ENCODE measurements at places on chromosomes 3 and 15. TPM values are rescaled to one million over a fixed set of nuclear protein-coding genes. Genes with fewer than 3 reads are reported as not detected.

DNA sequence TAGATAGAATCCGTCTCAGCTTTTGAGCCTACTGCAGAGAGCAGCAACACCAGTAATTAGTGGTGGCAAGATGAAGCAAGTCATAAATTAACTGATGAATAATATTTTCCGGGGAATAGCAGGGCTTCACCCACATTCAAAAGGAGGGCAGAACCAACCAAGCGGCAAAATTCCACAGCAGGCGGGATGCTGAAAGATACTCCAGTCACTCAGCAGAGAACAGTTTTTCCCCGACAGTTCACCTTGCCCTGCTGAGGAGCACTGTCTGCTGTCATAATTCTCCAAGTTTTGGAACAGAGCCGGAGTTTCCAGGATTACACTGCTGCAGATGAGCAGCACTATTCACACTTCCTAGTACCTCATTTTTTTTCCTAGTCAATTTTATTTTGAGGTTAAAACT lies 274.7 kb downstream of the CD47 start:
- H3K36me3 ChIP-seq = no peaks in the 10 kb centered on the region
- H3K4me1 ChIP-seq = no peaks in the 10 kb centered on the region
- H3K4me3 ChIP-seq = no peak overlapping the region

- H3K4me3 ChIP-seq = peak overlapping the region; percentile 20
- H3K27ac ChIP-seq = no peak overlapping the region
- H3K36me3 ChIP-seq = no peaks in the 10 kb centered on the region
- peak; percentile 46 for DNase-seq
- peaks cover 7% of the 10 kb centered on the region for H3K4me1 ChIP-seq
These were observed 28.5 kb upstream of the KCTD6 start for GRCh38 chr3:58463181-58463941.

- H3K27me3 ChIP-seq = no peaks in the 10 kb centered on the region
- H3K36me3 ChIP-seq = no peaks in the 10 kb centered on the region
- peak; percentile 96 for DNase-seq
- peak within 1 kb of the TSS; percentile 79 for H3K4me3 ChIP-seq
These were observed at the start of the genes CEP19 and PIGX for GRCh38 chr3:196711838-196712513. Gene CEP19, minus strand, starts transcription at chr3:196712250. Its CDS starts 3,593 bp downstream, at chr3:196708657. Gene PIGX, plus strand, starts transcription at chr3:196712377.

DNA sequence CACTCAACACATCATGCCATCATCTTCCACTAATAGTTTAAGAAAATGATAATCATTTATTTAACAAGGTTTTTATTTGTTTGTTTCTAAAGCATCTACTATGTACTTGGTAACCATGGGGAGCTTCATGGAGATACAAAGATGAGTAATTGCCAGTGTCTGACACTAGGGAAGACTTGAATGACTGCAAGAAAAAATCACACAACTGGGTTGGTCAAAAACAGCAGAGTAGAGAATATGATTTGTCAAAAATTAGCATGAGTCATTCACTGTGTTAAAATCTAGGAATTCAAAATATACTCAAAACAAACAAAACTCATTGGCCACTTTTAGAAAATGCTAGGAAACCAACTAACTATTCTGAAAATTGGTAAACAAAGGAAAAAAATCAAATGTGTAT lies 6.3 kb downstream of the BNC1 start:
- H3K4me1 ChIP-seq = no peaks in the 10 kb centered on the region
- no peak overlapping the region for H3K4me3 ChIP-seq
- no peak for DNase-seq
- H3K27me3 ChIP-seq = peaks cover 12% of the 10 kb centered on the region
- H3K36me3 ChIP-seq = no peaks in the 10 kb centered on the region

DNA sequence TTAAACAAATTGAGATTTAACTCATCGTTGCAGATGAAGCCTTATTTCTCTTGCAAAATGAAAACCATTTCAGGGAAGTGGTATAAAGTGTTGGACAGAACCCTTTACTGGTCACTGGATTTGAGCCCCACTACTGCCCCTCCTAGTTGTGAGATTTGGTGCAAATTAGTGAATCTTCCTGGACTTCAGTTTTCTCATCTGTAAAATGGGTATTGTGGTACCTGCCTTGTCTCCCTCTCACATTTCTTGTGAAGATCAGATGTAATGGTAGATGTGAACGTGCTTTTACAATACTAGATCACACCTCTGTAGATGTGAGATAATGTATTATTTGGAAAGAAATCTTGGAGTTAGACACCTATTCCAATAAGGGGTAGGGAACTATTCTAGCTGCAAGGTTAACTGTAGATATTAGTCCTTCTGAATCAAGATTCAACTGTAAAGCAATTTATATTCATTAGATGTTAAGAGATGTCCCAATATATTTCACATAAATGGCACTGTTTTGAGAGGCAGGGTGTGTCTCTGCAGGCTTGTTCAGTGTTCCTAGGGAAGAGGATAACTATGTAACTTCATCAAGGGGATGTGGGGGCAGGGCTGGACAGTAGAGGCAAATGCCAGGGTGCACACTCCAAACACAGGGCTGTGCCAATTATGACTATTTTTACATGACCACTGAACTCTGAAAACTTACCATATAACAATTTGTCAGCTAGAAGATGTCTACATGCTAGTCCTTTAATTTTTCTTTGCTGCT lies 112.4 kb upstream of the PFN2 start:
- DNase-seq = no peak
- no peaks in the 10 kb centered on the region for H3K4me1 ChIP-seq
- H3K27me3 ChIP-seq = no peaks in the 10 kb centered on the region

DNA sequence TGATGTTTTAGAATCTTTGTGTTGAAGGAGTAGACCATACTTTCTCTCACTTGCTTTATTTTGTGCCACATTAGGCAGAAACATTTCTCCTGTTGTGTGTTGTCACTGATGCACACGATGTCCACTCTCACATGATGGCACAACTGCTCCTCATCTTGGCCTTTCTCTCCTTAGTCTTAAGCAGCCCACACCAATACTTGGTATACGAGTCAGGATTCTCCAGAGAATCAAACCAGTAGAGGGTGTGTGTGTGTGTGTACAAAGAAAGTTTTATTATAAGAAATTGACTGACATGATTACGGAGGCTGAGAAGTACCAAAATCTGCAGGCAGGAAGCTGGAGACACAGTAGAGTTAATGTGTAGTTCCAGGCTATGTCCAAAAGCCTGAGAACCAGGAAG lies 187.1 kb downstream of the ALCAM start:
- H3K4me1 ChIP-seq = no peaks in the 10 kb centered on the region
- no peaks in the 10 kb centered on the region for H3K36me3 ChIP-seq
- DNase-seq = no peak
- H3K27me3 ChIP-seq = no peaks in the 10 kb centered on the region

DNA sequence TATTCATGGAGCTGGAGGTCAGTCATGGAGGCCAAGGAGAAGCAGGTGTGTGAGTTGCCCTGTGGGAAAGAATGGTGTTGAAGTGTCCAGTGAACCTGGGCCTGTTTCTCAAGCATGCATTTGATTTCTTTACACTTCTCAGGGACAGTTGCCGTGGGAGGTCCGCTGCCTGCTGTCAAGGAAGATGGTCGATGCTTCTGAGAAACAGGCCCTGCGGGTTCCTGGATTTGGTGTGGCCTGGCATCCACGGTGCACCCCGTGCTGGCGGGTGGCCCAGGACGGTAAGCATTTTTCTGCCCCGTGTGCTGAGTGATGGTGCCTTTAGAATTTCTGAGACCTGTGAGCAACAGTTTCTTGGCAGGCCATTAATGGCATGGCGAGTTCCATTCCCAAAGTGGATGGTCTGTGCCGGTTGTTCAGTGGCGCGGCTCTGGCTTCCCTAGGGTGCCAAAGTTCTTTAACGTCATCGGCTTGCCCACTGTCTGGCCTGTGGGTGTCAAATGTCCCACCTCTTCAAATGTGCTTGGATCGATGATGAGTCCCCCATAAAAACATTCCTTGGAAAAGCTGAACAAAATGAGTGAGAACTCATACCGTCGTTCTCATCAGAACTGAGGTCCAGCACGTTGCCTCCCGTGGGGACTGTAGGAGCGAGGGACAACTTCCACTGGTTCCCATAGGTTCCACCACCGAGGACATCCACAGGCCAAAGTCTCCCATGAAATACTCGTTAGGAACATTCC lies 107.2 kb downstream of the SNRPN start:
- H3K4me1 ChIP-seq = no peaks in the 10 kb centered on the region
- no peaks in the 10 kb centered on the region for H3K27me3 ChIP-seq
- H3K27ac ChIP-seq = no peak overlapping the region
- no peak overlapping the region for H3K4me3 ChIP-seq
- H3K36me3 ChIP-seq = peaks cover 51% of the 10 kb centered on the region
- DNase-seq = no peak

DNA sequence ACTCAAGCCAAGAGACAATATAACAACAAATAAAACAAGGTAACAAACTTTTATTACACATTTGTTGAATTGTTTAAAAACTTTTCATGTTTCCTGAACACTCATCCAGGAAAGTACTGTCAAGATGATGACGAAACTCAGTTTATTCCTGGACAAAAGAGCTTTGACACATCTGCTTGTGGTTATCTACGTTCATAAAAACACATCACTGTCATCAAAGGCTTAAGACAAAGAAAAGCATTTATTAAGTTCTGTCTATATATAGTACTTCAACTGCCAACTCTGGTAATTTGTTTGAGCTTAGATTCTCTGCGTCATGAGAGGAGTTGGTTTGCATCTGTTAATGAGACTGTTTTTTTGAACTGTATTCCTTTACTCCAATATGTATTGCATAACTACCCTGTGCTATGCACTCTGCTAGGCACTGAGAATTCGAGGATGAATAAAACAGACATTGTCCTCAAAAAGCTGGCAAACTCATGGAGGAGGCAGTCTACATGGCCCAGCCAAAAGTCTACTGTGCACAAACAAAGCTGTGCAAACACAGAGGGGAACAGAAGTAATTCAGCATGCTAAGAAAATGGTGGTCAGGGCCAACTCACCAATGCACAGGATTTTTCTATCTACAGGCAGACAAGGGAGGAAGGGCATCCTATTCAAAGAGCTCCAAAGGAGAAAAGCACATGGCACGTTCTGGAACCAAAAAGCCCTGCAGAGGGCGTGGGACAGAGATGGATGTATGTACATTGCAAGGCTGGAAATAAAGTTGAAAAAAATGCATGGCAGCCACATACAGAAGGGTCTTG lies 21.5 kb downstream of the PLD1 start:
- no peaks in the 10 kb centered on the region for H3K36me3 ChIP-seq
- H3K27ac ChIP-seq = no peak overlapping the region
- no peak for DNase-seq
- no peak overlapping the region for H3K4me3 ChIP-seq
- H3K4me1 ChIP-seq = no peaks in the 10 kb centered on the region

DNA sequence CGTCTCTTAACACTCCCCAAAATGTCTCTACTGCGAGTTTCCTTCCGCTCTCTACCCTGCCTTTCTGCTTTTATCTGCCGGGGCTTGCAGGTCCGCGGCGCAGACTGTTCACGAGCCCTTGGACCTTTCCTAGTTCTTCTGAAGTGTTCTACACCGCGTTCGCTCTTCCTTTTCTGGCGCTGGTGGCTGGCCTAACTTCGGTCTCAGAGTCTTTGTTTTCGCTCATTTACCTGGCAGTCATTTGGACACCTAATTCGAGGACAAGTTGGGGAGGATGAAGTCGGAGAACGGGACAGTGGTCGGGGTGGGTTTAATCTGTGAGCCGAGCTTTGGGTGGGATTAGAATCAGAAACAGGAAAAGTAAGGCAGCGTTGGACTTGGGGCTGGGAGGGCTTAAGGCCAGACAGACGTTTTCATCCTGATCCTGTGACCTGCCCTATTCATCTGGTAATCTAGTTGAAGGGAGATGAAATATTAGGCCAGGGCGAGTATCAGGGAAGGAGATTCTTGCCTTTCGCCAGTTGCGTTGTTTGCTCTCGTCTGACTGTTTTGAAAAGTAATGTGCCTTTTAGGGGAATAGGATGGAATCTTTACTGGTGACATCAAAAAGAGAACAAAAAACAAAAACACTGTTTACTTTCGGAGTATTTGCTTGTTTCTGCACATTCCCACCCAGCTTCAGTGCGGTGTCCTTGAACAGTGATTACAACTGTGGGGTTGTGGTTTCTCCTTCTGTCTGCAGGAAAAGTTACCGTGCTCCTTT lies 1.8 kb downstream of the DIPK2A start:
- peaks cover 10% of the 10 kb centered on the region for H3K4me1 ChIP-seq
- peak overlapping the region; percentile 84 for H3K27ac ChIP-seq
- no peaks in the 10 kb centered on the region for H3K27me3 ChIP-seq
- H3K4me3 ChIP-seq = peak overlapping the region; percentile 61

- H3K27ac ChIP-seq = no peak overlapping the region
- no peak for DNase-seq
- H3K4me1 ChIP-seq = no peaks in the 10 kb centered on the region
- H3K36me3 ChIP-seq = no peaks in the 10 kb centered on the region
- H3K27me3 ChIP-seq = no peaks in the 10 kb centered on the region
These were observed 287.8 kb downstream of the FAM43A start for GRCh38 chr3:194973366-194974000.

- no peaks in the 10 kb centered on the region for H3K27me3 ChIP-seq
- H3K4me1 ChIP-seq = no peaks in the 10 kb centered on the region
- H3K4me3 ChIP-seq = no peak overlapping the region
- DNase-seq = no peak
- H3K27ac ChIP-seq = no peak overlapping the region
- H3K36me3 ChIP-seq = no peaks in the 10 kb centered on the region
These were observed 34.9 kb downstream of the CCDC33 start for GRCh38 chr15:74270854-74271520.

- no peaks in the 10 kb centered on the region for H3K36me3 ChIP-seq
- no peaks in the 10 kb centered on the region for H3K27me3 ChIP-seq
- no peaks in the 10 kb centered on the region for H3K4me1 ChIP-seq
- H3K27ac ChIP-seq = no peak overlapping the region
These were observed 32.4 kb upstream of the MRPL3 start for GRCh38 chr3:131535131-131535530.

- H3K27me3 ChIP-seq = no peaks in the 10 kb centered on the region
- no peak overlapping the region for H3K27ac ChIP-seq
- no peaks in the 10 kb centered on the region for H3K36me3 ChIP-seq
- H3K4me3 ChIP-seq = no peak overlapping the region
- no peaks in the 10 kb centered on the region for H3K4me1 ChIP-seq
These were observed 191.8 kb downstream of the FAM43A start for GRCh38 chr3:194877291-194878119.

GRCh38 chr3:194147679-194148078 lies 11.7 kb downstream of the HES1 start:
- no peaks in the 10 kb centered on the region for H3K27me3 ChIP-seq
- no peak for DNase-seq
- no peak overlapping the region for H3K4me3 ChIP-seq
- no peak overlapping the region for H3K27ac ChIP-seq

DNA sequence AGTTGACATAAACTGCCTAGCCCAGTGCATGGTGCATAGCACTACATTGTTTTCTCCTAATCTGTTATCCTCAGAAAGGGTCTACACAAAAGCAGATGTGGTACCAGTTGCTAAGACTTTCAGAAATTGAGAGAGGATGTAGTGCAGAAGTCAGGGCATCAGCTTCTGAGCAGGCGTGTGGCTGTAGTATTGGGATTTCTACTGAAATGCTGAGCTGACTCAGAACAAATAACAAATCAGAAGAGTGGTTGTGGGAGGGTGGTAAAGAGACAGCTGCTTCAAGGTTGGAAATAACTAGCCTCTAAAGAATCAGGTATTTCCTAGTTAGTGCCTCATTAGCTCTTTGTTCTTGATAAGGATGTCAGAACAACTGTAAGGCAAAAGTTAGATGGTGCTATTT lies 161.3 kb downstream of the AKAP13 start:
- no peak overlapping the region for H3K4me3 ChIP-seq
- H3K4me1 ChIP-seq = no peaks in the 10 kb centered on the region
- DNase-seq = no peak
- H3K27me3 ChIP-seq = no peaks in the 10 kb centered on the region
- H3K27ac ChIP-seq = no peak overlapping the region

- no peak overlapping the region for H3K4me3 ChIP-seq
- H3K4me1 ChIP-seq = no peaks in the 10 kb centered on the region
- H3K27ac ChIP-seq = no peak overlapping the region
- DNase-seq = no peak
These were observed 312.3 kb downstream of the SATB1 start for GRCh38 chr3:18112674-18113375.

- no peak overlapping the region for H3K4me3 ChIP-seq
These were observed 195.6 kb downstream of the XXYLT1 start for GRCh38 chr3:195075199-195075940.

RNF7 gene
- polyA plus RNA-seq = 132 TPM

SERINC4 gene
- polyA plus RNA-seq = 3.1 TPM

EPB42 gene
- polyA plus RNA-seq = not detected

LRRN1 gene
- 0.41 TPM for polyA plus RNA-seq
